ENCODE measurements at places on chromosomes 1 and 21. TPM values are rescaled to one million over a fixed set of nuclear protein-coding genes. Genes with fewer than 3 reads are reported as not detected.

FAM72C gene
- not detected for total RNA-seq

DCST2 gene
- total RNA-seq = not detected

OR2L2 gene
- total RNA-seq = 0.19 TPM

RNU1-4 gene
- total RNA-seq = under 0.01 TPM

DIO1 gene
- not detected for total RNA-seq

MYBPH gene
- not detected for total RNA-seq

SPRR2G gene
- not detected for total RNA-seq

CFAP45 gene
- total RNA-seq = 0.85 TPM

RGS8 gene
- not detected for total RNA-seq

ACADM gene
- 62.4 TPM for total RNA-seq

ST6GALNAC3 gene
- total RNA-seq = 5.9 TPM

HNRNPCL4 gene
- not detected for total RNA-seq

GNG4 gene
- total RNA-seq = not detected

GBP6 gene
- total RNA-seq = not detected

SCAMP3 gene
- total RNA-seq = 45.1 TPM

CD1C gene
- 0.49 TPM for total RNA-seq

CFHR3 gene
- 0.88 TPM for total RNA-seq

PLA2G2A gene
- total RNA-seq = 1,008 TPM

SERPINC1 gene
- not detected for total RNA-seq

KIAA1614 gene
- 13.9 TPM for total RNA-seq
